ENCODE measurements at places on chromosomes 1 and 21.

- DNase-seq, result no peak
Observed at GRCh38 chr21:17449701-17450100, 63.1 kb upstream of the CXADR start.

DNA sequence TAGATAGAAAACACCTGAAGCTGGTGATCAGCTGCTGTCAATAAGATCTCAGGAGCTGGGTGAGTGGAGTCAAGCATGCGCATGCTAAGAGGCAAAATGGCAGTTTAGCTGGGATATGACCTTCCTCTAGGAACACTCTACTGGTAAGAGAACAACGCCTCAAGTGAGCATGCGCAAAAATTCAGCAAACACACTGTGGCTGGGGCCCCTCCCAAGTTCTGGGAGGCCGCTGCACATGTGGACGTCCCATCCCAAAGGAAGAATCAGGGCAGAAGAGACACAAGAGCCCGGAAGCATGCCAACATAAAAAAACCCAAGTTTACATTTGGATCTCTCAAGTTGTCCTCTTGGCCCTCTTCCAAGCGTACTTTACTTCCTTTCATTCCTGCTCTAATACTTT, 126.3 kb upstream of the F3 start:
- no peak for DNase-seq

- DNase-seq, result no peak
Observed at GRCh38 chr1:248901578-248901977, 4.5 kb upstream of the PGBD2 start.

GRCh38 chr1:23564529-23565122, 5.3 kb upstream of the ID3 start:
- no peak for DNase-seq

- no peak for DNase-seq
Observed at GRCh38 chr1:8410791-8411190, 92.9 kb downstream of the SLC45A1 start.

GRCh38 chr1:28921286-28921869, 7.0 kb downstream of the EPB41 start:
- DNase-seq, result no peak

GRCh38 chr1:9311029-9311428, 18.3 kb downstream of the SPSB1 start:
- no peak for DNase-seq

GRCh38 chr1:12296623-12297022, 66.8 kb downstream of the VPS13D start:
- DNase-seq, result no peak

DNA sequence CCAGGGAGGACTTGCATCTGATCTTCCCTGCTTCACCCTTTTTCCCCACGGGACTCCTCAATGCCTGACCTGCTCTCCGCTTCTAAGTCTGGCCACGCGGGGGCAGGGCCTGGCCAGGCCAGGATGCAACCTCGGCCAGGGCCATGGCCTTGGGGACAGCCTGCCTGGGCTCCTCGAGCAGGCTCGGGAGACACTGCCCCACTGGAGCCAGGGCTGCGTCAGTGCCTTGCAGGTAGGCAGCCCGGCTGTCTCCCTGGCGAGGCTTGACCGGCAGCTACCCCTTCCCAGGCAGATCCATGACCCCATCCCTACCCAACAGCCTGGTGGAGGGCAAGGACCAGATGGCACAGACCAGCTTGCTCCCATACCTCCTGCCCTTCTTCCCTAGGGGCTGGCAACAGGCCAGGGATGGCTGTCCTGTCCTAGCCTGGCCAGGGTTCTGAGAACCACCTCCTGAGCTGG, 2.7 kb upstream of the PRDM16 start:
- DNase-seq, result no peak

- DNase-seq, result no peak
Observed at GRCh38 chr1:162502077-162502476, 4.5 kb downstream of the UHMK1 start.

- DNase-seq, result no peak
Observed at GRCh38 chr21:44958471-44959191, 18.8 kb downstream of the SLX9 start.

GRCh38 chr1:183694066-183694465, 41.0 kb upstream of the APOBEC4 start:
- DNase-seq, result no peak

GRCh38 chr1:17438318-17439249, 893 bp downstream of the RCC2 start:
- DNase-seq, result peak; percentile 52

DNA sequence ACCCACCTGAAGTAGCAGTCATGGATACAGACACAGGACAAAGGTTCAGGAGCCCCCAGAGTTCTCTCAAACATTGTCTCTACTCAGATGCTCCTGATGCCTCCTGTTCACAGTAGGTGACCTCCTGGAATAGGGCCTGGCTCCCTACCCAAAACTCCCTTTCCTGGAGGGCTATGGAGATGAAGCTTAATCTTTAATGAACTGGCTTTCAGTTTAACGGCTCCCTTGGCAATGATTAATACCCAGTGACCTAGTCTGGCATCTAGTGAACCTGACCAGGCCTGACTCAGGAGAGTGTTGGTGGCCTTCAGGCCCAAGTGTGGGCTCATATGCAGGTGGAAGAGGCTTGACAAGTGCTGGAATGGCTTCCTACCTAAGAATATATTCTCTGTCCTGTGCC, 65.2 kb upstream of the TRABD2B start:
- no peak for DNase-seq

DNA sequence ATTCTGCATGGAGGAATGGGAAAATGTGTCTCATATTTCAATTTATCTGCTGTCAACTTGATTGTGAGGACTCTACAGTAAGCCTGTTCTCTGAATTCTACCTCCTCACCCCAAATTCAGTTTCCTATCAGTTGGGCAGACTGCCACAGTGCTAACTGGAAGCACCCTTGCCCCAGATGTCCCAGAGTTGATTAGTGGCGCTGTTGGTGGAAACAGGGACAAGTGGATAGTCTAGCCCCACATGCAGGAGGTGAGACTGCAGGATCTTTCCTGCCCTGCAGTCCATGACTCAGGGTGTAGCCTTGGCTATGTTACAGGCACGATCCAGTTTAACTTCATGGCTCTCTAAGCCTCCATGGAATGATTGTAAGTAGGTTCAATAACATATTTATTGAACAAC, 22.1 kb downstream of the ADAM30 start:
- DNase-seq, result no peak

DNA sequence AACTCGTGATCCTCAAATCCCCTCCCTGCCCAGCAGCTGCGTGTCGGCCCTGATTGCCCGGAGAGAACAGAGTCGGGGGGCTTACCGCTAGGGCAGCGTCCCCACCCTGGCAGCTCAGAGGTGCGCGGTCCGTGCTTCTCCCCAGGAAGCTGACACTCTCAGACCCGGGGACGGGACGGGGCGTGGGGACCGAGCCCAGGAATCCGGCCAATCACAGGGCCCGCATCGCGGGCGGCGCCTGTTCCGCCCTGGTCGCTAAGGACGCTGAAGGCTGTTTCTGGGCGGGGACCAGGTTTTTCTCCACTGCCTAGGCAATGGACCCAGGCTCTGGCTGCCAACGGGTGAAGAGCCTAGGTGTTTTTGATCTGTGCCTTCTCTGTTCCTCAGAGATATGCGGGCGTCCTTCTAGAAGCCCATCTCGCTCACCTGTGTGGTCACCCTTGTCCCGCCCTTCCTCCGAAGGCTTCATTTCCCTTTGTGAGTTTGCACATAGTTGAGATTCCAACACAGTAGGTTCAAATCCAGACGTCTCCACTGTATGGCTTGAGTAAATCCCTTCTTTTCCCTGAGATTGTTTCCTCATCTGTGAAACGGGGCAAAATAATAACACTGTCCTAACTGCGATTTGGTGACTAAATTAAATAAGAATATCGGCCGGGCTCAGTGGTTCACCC, at the start of gene C1orf87:
TSS of gene C1orf87 (minus strand) at position 166 of the 674 bp plus-strand sequence. CDS start 1,127 bp downstream, outside the sequence.
- DNase-seq, result no peak

GRCh38 chr1:116340506-116341231, 32.4 kb upstream of the ATP1A1 start:
- no peak for DNase-seq

DNA sequence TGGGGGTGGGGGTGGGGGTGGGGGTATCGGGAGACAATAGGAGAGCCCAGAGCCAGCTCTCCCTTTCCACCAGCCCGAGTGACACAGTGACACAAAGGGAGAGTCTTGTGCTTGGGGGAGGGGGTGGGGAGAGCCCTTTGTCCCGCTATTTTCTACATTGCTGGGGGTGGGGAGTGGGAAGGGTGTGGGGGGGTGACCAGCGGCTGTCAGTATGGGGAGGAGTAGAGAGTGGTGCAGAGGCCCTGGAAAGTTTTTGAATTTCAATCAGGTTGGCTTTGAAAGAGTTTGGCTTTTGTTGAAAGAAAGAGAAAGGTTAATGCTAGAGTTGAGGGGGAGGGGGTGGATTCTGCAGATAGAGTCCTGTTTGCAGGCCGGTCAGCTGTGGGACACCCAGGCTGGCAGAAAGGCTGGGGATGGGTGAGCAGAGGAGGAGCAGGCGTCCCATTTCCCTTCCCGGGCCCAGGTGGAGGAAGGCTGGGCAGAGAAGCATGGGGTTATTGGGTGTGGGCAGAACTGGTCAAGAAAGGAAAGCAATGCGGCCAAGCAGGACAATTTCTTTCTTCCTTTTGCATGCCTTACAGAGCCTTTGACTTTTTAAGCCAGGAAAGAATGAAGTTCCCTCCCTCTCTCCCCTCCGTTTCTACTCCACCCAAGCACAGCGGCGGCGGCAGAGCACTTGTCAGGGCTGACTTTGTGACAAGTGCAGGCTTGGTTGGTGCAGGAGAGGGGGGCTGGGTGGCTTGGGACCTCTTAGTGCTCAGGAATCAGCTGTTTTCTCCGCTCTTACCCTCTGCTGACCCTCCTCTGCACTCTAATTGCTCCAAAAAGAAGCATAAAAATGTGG, 96.2 kb downstream of the RNF220 start:
- no peak for DNase-seq

- DNase-seq, result no peak
Observed at GRCh38 chr21:20760221-20760620, 238.0 kb upstream of the NCAM2 start.

- DNase-seq, result peak; percentile 87
Observed at GRCh38 chr1:93878889-93879586, at the start of gene DNTTIP2. TSS of gene DNTTIP2 (minus strand) at chr1:93879206. CDS start at chr1:93879148, 58 bp downstream.

DNA sequence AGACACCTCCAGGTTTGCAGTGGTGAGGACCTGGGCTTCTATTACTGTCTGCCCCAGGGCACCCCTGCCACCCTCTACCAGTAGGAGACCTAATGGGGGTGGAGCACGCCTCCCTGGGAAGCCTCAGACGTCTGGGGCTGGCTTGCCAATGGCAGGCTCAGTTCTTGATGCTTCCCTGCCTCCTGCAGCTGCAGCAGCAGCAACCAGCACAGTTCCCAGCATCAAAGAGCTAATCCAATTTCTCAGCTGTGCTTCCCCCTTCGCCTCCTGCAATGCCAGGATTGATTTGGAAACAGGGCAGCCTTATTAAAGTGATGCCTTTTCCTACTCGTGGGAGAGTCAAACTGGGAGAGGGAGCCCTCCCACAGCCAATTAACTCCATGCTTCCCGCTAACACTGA, 8.2 kb downstream of the SYT2 start:
- no peak for DNase-seq

- no peak for DNase-seq
Observed at GRCh38 chr1:225700889-225701465, 48.1 kb upstream of the ENAH start.

GRCh38 chr1:64561993-64562392, 92.1 kb downstream of the CACHD1 start:
- DNase-seq, result no peak

GRCh38 chr1:169698976-169699375, 12.4 kb downstream of the SELL start:
- DNase-seq, result peak; percentile 95

DNA sequence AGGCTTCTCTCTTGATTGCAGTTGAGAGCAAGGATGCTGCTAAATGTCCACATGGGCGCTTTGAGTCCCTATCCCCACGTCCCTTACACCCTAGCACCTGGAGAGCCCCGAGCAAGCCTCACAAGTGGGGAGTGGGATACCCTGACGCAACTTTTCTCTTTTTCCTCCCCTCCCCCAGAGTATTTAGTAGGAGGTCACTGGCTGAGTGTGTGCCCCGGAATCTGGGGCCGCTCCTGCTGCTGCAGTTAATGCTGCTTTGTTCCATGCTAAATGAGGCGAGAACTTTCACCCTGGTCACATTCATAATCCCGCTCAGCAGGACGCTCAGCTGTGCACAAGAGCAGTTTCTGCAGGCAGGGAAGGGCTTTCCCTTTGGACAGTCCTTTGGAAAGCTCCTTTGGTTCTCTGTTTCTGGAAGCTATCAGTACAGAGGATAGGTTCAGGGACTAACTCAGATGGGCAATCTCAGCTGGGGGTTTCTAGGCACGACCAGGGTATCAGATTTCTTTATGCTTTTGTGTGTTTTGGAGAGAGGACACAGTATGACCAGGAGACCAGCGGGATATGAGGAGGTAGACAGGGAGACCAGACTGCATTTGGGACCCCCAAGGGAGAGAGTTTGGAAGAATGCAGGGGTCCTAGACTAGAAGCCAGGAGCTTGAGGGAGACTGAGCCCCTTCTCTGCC, 75.9 kb downstream of the NOS1AP start:
- no peak for DNase-seq

DNA sequence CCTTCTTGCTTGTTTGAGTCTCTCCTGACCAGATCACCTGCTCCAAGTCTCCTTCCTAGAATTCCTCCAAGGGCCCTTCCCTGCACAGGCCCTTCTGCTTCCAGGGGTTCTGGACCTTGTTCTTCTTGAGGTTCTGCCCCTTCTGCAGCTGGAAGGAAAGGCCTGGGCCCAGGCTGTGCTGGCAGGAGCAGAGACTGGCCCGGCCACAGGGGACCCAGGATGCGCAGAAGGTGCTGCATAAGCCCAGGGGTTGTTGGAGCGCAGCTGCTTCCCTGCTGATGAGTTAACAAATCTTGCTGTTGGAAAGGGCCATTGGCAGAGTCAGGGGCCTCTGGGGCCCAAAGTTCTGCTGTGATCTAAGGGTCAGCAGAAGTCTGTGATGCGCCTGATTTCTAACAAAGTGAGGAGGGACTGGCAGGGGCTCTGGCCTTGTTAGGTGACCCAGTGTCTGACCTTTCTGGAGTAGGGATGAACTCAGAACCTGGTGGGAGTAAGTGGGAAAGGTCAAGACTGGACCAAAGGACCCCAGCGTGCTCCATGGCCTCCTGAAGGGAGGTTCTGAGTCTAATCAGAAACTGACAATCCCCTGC, 509.8 kb downstream of the PTPRU start:
- no peak for DNase-seq

GRCh38 chr1:7207875-7208646, 422.8 kb downstream of the CAMTA1 start:
- peak; percentile 44 for DNase-seq

- DNase-seq, result no peak
Observed at GRCh38 chr1:24459551-24460266, 42.9 kb upstream of the RCAN3 start.

- peak; percentile 19 for DNase-seq
Observed at GRCh38 chr1:12095452-12096263, 32.6 kb downstream of the TNFRSF8 start.

DNA sequence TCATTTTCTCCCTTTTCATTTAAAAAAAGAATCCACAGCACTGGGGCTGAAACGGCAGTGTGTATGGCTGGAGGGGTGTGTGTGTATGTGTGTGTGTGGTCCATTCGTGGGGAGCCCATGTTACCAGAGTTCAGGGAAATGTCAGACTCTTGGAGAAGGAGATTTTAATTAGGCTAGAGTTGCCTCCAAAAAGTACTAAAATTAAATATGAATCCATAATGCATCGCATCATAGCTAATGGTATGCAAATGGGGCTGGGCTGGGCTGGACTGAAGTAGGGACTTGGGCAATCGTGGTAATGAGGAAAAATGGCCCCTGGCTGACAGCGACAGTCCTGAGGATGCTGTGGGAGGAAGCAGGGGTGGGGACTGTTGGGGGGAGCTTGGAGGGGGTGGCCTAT, 24.8 kb downstream of the GRIK3 start:
- DNase-seq, result no peak

Data from Jurkat, Clone E6-1 (cell line).